Retina (tissue), 1 donor: ENCODE measurements at places on chromosomes 16 and 17.

GRCh38 chr17:38431346-38432145 lies 3.3 kb downstream of the ARHGAP23 start:
- no peak for DNase-seq

GRCh38 chr17:34082404-34082803 lies 172.7 kb upstream of the CCL2 start:
- DNase-seq, result no peak

- no peak for DNase-seq
These were observed 31.3 kb upstream of the MPHOSPH6 start for GRCh38 chr16:82201351-82201750.

DNA sequence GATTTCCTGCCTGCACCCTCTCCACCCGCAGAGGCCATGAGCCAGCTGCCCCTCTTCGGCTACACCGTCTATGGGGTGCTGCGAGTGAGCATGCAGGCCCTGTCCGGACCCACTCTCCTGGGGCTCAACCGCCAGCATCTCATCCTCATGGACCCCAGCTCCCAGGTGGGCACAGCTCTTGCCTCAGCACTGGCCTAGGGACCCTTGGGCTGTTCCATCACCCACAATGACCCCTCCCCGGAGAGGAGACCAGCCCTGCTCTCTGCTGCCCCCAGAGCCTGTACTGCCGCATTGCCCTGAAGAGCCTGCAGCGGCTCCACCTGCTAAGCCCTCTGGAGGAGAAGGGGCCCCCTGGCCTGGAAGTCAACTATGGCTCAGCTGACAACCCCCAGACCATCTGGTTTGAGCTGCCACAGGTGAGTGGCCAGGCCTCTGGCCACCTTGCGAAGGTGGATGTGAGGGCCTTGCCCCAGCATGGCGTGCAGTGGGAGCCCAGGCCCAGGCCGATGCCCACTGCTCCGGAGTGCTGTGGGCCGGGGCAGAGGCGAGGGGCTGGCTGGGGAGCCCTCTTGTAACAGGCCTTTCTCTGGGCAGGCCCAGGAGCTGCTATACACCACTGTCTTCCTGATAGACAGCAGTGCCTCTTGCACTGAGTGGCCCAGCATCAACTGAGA lies 7.3 kb upstream of the SMIM5 start:
- DNase-seq, result peak; percentile 40

DNA sequence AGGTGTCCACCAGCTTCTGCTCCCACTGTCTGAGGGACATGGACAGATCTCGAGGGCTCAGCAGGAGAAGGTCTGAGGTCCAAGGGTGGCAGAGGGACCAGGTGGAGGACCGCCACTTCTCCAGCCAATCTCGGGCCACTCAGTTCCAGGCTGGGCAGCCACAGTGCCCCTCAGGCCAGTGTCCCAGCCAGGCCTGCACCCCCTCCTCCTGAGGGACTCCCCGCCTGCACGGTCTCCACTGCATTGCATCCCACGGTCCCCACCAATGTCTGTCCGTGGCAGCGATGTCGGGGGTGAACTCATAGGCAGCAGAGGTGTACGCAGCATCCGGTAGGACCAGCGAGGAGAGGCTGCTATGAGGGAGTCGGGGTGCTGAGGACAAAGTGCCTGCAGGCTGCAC lies 64.2 kb upstream of the DOC2B start:
- DNase-seq, result no peak

- DNase-seq, result no peak
These were observed 64.7 kb downstream of the TOM1L2 start for GRCh38 chr17:17907469-17907868.

GRCh38 chr17:31339906-31340661 lies 18.7 kb upstream of the EVI2A start:
- no peak for DNase-seq

GRCh38 chr16:49121636-49122035 lies 160.0 kb downstream of the CBLN1 start:
- no peak for DNase-seq
